ENCODE measurements at places on chromosomes 13 and 19. TPM values are rescaled to one million over a fixed set of nuclear protein-coding genes. Genes with fewer than 3 reads are reported as not detected.

The KCNJ14 gene
- total RNA-seq: 2.2 TPM

- DNase-seq: no peak
These were observed 4.7 kb downstream of the SIGLEC7 start for GRCh38 chr19:51146751-51147150.

- DNase-seq: peak; percentile 20
These were observed 157.7 kb downstream of the ATP8A2 start for GRCh38 chr13:25529425-25529824.

DNA sequence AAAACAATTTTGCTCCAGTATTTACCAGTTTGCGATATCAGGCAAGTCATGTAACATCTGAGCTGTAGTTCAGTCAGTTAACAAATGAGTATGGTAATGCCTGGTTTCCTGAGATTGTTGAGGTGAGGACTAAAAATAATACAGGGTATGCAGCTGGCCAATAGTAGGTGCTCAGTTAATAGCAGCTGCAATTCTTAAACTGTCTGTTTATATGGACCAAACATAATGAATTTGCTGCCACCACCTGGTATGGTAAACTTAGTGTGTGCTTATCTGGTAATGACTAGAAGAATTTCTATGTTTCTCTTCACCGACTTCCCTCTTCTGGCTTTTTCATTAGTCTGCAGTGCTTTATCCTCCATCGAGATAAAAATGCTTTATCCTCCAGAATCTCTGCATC is 9.1 kb downstream of the ZMYM2 start:
- no peak for DNase-seq

Data from PC-3 (cell line).